CD4-positive, alpha-beta T cell treated with Interleukin-4 for 4 hours (primary cell): ENCODE measurements at places on chromosomes 5 and 9.

- no peak for DNase-seq
These were observed 431.6 kb downstream of the ICE1 start for GRCh38 chr5:5854087-5854486.

DNA sequence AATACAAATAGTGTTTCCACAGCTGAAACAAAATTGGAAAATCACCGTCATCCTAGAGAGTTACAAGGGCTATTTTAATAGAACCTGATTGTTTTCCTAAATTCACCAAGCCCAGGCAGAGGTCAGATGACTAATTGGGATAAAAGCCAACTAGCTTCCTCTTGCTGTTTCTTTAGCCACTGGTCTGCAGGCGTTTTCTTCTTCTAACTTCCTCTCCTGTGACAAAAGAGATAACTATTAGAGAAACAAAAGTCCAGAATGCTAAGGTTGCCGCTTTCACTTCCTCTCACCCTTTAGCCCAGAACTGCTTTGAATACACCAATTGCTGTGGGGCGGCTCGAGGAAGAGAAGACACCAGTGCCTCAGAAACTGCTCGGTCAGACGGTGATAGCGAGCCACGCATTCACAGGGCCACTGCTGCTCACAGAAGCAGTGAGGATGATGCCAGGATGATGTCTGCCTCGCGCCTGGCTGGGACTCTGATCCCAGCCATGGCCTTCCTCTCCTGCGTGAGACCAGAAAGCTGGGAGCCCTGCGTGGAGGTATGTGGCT lies at the start of gene TLR4:
TLR4 (plus strand) TSS at position 380 of the 552 bp plus-strand sequence; CDS start at position 450, 70 bp downstream.
- DNase-seq, result peak; percentile 15

DNA sequence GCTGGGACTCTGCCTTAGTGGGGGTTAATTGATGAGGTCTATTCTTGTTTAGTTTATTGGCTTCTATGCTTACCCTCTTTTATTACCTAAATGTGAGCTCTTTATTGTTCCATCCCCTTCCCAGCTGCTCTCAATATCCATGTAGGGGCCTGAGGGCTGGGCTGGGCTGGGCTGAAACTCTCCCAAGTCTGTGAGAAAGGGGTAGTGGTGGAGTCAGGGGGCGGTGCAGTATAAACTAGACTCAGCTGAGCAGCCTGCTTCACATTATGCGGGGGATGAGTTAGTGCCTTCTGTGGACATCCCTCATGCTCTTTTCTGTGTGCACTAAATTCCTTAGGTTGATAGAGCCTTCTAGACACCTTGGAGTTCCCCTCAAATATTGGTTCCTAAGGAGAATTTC lies 451.8 kb upstream of the PTGER4 start:
- DNase-seq, result no peak

- no peak for DNase-seq
These were observed 380.5 kb downstream of the RAB3C start for GRCh38 chr5:58963361-58963760.

DNA sequence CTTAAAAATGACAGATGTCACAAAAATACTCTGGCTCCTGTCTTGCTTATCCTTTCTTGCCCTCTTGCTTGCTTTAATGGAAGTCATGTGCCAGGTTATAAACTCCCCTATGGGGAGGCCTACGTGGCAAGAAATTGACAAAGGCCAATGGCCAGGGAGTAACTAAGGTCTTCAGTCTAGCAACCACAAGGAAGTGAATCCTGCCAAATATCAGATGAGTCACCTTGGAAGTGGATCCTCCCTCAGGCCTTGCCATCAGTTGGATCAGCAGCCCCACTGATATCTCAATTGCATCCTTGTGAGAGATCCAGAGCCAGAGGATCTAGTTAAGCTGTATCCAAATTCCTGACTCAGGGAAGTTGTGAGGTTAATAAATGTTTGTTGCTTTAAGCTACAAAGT lies 82.8 kb downstream of the CAAP1 start:
- DNase-seq, result no peak

- DNase-seq, result no peak
These were observed 9.1 kb downstream of the ZDHHC12 start for GRCh38 chr9:128714586-128715435.

- DNase-seq, result no peak
These were observed 43.1 kb downstream of the PTCD2 start for GRCh38 chr5:72363166-72363802.

GRCh38 chr9:15670246-15670645 lies 117.4 kb downstream of the CCDC171 start:
- no peak for DNase-seq

DNA sequence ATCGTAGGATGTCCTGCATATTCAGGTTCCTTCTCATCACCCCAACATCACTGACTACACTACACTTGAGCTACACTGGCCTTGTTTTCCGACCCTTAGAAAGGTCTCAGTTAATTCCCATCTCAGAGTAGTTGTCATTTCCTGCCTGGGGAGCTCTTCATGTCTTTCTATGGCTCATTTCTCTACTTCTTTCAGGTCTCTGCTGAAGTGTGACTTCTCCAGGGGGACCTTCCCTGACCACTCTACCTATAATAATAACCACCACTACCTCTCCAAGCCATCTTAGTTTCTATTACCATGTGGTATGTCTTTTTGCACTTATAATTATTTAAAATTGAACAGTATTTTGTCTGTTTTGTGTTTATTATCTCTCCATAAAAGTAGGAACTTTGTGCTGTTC lies 113.2 kb downstream of the STARD4 start:
- no peak for DNase-seq

DNA sequence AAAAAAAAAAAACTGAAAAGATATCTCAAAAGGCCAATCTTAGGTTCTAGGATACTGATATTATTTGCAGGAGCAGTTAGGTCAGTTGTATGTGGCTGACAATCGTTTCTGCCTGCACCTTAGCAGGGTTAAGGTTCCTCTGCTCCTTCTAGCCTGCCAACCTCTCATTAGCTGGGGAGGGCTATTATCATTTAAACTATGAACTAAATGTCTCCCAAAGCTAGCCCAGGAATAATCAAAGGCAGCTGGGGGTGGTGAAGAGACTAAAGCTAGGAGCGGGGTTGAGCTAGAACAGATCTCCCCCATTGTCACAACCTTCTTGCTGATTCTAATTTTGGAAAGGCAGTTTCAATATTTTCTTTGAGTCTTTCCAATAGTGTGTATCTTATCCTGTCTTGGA lies 99.9 kb downstream of the ICE1 start:
- no peak for DNase-seq

DNA sequence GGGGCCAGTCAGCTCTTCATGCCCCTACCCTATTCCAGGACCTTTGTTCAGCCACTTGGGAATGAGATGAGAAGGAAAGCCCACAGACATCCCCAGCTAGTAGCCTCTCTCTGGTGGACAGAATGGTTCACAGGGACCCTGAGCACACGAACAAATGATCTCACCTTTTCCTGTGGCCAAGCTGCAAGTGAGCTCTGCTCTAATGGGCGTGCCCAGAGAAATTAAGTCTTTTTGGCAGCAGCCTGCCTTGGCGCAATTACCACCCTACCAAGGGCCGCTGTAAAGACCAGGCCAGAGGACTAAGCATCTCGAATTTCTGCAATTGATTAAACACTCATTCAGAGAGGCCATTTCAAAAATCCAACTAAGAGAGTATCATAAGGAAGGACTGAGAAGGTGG lies 56.0 kb downstream of the WHRN start:
- no peak for DNase-seq

DNA sequence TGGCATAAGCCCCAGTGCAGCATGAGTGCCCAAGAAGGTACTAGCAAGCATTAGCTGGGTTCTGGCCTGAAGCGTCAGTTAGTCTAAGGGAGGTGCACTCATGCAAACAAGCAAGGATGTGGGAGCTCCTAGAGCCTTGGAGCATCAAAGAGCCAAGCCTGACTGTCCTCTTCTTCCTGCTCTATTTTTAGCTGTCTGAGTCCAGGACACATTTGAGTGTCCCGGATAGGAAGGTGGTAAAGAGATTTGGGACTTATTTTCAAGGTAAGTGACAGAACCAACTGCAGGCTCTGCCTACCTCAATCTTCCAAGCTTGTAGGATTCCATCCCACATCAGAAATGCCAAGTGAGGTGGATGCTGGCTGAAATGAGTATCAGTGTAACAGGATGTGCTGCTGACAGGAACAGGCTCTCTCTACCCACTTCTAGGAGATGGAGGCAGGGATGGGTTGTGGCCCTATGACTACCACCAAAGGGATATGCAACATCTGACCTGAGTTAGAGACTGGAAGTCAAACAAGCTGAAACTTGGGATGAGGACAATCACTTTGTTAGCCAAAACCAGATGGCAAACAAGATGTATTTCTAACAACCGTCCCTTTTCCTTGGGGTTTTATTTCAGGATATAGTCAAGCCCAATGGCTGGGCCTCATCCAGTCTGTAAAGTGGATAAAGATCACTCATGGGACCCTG lies 15.1 kb downstream of the MACROH2A1 start:
- no peak for DNase-seq

DNA sequence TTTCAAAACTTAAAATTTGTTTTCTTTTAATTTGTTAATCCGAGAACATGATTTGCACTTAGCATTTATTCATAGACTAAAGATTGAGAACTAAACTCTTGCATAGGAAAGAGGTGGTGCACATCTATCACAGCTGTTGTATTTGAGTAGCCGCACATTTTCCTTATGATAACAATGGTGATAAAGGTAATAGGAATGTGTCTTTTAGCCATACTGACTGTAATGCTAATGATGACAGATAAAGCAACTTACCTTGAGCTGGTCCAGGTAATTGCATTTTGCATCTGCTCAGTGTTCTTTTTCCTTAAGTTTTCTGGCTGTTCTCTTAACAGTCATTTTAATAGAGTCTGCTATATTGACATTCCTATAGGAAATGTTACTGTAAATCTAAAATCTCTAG lies 19.0 kb downstream of the PHAX start:
- no peak for DNase-seq

- DNase-seq, result no peak
These were observed 113.3 kb downstream of the MTREX start for GRCh38 chr5:55421074-55421529.

DNA sequence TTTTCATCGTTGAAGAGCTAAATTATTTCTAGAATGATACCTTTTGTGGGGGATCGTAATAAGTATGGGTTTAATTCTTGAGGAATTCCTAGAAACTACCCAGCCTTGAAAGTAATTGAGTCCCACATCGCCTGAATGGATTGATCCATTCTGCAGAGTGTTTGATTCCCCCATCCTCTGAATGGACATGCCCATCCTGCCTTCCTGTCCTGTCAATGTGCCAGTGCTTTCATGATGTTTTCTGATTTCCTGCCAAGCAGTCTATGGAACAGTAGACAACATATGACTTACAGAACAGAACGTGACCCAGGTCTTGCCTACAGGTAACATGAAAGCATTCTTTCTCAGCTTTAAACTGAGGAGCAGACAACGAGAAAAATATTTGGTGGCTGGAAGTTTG lies 319.2 kb downstream of the DRD1 start:
- no peak for DNase-seq

- DNase-seq, result no peak
These were observed 1146.9 kb downstream of the EFNA5 start for GRCh38 chr5:106523852-106524251.

GRCh38 chr5:150246429-150246828 lies 43.1 kb downstream of the CAMK2A start:
- DNase-seq, result no peak

DNA sequence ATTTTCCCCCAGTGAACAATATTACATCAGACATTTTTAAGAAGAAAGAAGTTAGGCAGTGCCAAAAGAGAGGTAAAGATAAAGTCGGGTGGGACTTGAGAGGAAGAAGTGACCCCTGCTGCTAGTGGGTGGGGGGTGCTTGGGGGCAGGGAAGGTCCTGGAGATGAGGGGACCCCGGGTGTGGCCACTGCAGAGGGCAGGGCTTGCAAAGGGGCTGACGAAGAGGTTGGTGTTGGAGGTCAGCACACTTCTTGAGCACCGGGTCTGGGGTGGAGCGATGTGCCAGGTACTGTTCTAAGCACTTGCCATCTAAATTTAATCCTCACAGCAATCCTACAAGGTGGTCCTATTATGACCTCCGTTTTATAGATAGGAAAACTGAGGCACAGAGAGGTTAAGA lies 62.0 kb downstream of the AMBP start:
- no peak for DNase-seq

- DNase-seq, result peak; percentile 77
These were observed 7.5 kb upstream of the ERAP2 start for GRCh38 chr5:96868603-96869371.

GRCh38 chr5:146398826-146399225 lies 48.3 kb upstream of the TCERG1 start:
- DNase-seq, result no peak

GRCh38 chr9:113694912-113695311 lies 181.2 kb upstream of the ZNF618 start:
- no peak for DNase-seq

- DNase-seq, result no peak
These were observed 100.4 kb downstream of the DAB2IP start for GRCh38 chr9:121751686-121752445.

- no peak for DNase-seq
These were observed 63.1 kb downstream of the TRPM6 start for GRCh38 chr9:74824654-74825053.

DNA sequence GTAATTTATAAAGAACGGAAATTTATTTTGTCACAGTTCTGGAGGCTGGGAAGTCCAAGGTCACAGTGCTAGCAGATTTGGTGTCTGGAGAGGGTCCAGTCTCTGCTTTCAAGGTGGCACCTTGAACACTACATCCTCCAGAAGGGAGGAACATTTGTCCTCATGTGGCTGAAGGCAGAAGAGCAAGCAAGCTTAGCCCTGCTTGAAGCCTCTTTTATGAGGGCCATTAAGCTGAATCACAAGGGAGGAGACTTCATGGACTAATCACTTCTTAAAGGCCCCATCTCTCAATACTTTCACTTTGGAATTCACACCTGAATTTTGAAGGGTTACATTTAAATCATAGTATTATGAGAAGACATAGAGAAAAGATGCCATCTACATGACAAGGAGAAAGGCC lies 215.4 kb upstream of the NFIL3 start:
- no peak for DNase-seq

DNA sequence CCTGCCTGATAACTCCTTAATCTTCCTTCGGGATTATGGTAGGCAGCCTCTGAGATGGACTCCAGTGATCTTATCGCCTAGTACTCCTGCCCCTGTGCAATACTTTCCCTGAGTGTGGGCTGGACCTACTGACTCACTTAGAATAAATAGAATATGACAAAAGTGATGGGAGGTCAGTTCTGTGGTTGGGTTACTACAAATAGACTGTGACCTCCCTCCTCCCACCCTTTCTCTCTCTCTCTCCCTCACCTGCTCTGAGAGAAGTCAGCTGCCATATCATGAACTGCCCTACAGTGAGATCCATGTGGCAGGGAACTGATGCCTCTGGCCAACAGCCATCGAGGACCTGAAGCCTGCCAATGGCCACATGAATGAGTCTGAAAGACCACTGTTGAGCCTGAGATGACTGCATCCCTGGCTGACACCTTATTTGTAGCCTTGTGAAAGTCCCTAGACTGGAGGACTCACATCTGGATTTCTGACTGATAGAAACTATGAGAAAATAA lies 31.7 kb downstream of the NRG2 start:
- DNase-seq, result no peak
